ENCODE measurements at places on chromosomes 5 and 9. TPM values are rescaled to one million over a fixed set of nuclear protein-coding genes. Genes with fewer than 3 reads are reported as not detected.

Gene IQGAP2
- total RNA-seq = 3.4 TPM

Gene ZNF483
- 1.3 TPM for total RNA-seq

Gene PKN3
- total RNA-seq = 18.5 TPM

Gene EIF4E1B
- total RNA-seq = not detected

Gene LYSMD3
- 13.6 TPM for total RNA-seq

Gene PCDHGA8
- 1.3 TPM for total RNA-seq

Gene MAST4
- 41.4 TPM for total RNA-seq

Gene HEMGN
- total RNA-seq = not detected

Gene CSF1R
- not detected for total RNA-seq

Gene CARD9
- 0.27 TPM for total RNA-seq
